ENCODE measurements at places on chromosomes 1 and 21.

- DNase-seq: no peak
These were observed 9.1 kb upstream of the IER5 start for GRCh38 chr1:181079382-181079781.

GRCh38 chr1:226236826-226237225 lies 13.4 kb downstream of the MIXL1 start:
- no peak for DNase-seq

- DNase-seq: no peak
These were observed at the start of gene TINAGL1 for GRCh38 chr1:31576201-31576669. Gene TINAGL1 (plus strand): TSS chr1:31576515. CDS start chr1:31577149, 634 bp downstream.

- DNase-seq: no peak
These were observed 2.8 kb upstream of the ZNF678 start for GRCh38 chr1:227560393-227561173.

GRCh38 chr1:225318706-225319575 lies 108.9 kb downstream of the LBR start:
- peak; percentile 29 for DNase-seq

DNA sequence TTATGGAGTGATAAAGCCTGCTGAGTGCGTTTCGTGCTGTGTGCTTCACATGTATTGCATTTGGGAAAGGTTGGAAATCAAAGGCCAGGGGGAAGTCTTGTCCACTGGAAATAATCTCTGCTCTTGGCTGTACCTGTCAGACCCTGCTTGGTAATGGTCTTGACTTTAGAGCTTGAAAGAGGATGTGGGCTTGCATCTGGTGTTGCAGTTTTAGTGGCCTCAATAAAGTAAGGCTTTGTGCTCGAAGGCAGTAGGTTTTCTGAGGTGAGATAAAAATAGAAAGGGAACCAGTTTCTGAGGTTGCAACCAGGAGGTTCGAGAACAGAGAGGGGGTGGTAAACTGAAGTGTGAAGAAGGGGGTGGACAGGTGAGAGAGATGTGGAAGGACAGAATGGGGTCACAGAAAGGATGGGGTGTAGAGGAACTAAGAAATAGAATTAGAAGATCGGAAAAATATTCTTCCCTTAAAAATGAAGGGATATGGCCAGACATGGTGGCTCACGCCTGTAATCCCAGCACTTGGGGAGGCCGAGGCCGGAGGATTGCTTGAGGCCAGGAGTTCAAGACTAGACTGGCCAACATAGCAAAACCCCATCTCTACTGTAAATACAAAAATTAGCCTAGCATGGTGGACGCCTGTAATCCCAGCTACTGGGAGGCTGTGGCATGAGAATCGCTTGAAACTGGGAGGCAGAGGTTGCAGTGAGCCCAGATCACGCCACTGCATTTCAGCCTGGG lies 1.5 kb downstream of the S100PBP start:
- DNase-seq: no peak

DNA sequence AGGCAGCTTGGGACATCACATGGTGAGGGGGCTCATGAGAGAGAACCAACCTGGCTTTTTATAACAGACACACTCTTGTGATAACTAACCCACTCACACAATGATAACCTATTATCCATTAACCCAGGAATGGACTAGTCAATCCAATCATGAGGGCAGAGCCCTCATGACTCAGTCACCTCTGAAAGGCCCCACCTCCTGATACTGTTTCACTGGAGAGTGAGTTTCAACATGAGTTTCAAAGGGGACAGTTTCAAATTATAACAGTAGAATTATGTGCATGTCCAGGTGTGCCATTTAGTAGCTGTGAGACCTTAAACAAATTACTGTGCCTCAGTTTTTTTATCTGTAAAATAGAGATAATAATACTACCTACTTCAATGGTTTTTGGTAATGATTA lies 47.6 kb upstream of the PPP2R5A start:
- no peak for DNase-seq

- no peak for DNase-seq
These were observed 171.9 kb upstream of the AJAP1 start for GRCh38 chr1:4482526-4482925.

DNA sequence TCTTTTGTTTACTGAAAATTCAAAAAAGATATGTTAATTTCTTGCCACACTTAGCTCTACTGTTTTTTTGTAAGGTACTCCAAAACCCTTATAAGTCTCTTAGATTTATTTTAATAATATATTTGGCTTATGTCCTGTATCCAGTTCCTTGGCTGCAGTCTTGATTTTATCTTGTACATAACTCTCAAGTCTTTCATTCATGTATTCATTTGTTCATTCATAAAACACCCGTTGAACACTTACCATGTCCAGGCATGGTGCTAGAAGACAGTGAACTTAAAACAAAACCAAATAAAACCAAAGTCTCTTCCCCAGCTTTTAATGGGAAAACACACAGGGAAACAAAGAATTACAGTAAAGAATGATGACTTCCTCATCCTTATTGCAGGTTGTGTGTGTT lies 215.8 kb downstream of the FGGY start:
- no peak for DNase-seq

GRCh38 chr1:2987773-2988172 lies 33.5 kb upstream of the ACTRT2 start:
- no peak for DNase-seq

GRCh38 chr1:223037845-223038244 lies 105.2 kb downstream of the TLR5 start:
- no peak for DNase-seq

GRCh38 chr1:194865383-194865782 lies 1679.0 kb upstream of the B3GALT2 start:
- no peak for DNase-seq

DNA sequence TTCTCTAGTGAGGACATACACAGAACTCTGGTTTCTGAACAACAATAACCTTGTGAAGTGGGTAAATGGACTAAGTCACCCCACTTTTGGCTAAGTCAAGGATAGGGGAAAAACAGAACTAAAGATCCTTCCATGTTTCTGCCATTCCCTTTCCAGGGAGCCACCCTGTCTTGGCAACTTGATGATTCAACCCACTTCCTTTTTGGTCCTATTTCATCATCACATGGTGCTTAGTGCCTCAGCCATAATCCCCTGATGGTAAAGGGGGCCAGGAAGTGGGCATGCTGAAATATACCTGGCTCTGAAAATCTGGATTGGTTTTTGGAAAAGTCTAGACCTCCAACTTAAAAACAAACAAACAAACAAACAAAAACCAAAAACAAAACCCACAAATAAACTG lies 206.4 kb upstream of the FOXD3 start:
- no peak for DNase-seq

DNA sequence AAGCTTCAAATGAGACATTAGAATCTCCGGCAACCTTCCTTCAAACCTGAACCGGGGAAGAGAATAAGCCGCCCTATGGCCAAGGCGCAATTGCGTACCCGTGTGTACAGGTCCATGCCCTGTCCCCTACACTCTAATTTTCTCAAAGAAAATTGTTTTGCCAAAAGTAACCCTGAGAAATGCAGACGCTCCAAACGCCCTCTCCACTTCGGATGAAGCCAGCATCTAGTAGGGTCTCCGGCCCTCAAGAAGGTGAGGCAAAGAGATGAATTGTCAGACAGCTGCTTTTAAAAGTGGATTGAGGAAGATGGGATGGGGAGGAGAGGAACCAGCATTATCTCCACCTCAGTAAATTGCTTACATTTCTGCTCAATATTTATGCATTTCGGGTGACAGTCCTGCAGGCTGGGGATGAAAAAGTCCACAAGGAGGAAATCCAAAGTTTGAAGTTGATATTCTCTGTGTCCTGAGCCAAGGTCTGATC lies 630 bp upstream of the LHX9 start:
- no peak for DNase-seq

DNA sequence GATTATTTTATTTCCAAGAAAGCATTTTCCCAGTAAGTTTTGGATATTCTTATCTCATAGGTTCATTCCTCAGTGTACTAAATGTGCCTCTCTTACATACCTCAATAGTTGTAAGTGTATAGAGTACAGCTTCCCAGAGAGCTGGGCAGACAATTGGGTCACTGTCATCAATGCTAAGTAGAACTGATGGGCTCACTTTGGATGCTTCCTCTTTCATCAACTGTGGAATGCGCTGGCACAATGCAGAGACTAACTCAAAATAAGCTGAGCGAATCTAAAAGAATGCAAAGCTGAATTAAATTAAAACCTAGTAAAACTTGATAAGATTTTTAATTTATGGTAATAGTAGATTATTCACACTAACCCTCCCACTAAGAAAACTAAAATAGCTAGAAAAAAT lies 21.5 kb downstream of the LTN1 start:
- DNase-seq: no peak

GRCh38 chr1:199151634-199152425 lies 513.0 kb downstream of the PTPRC start:
- DNase-seq: no peak

- no peak for DNase-seq
These were observed 28.5 kb downstream of the TNN start for GRCh38 chr1:175095978-175096607.

DNA sequence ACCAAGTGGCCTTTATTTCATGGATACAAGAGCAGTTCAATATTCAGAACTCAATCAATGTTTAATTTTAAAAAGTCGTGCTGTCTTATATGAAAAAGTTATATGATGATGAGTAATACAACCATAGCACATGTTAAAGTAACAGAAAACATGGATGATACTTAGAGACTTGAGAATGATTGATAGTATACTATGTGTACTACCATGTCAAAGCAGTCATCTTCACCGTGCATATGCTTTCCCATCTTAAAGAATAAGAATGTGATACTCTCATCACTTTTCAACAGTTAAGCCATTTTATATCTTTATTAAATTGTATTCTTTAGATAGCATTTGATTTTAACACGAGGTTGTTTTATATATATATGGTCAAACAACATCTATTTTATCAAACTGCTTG lies 535.9 kb upstream of the ADAMTS5 start:
- DNase-seq: no peak

DNA sequence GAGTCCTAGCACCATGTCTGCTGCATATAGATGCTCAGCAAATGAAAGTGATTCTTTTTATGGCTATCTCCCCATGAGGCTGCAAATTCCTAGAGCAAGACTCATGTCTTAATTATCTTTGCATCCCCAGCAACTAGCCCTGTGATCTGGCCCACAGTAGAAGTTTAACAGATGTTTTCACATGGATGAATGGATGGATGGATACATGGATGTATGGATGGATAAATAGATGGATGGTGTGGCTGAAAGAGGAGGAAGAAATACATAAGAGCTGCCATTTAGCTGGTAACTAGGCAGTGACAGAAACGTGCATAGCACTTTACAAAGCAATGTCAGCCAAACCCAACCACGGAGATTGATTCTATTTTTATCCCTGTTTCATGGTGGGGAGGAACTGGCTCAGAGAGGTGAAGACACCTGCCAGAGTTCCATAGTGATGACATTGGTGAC lies 32.7 kb upstream of the ZBTB40 start:
- no peak for DNase-seq

DNA sequence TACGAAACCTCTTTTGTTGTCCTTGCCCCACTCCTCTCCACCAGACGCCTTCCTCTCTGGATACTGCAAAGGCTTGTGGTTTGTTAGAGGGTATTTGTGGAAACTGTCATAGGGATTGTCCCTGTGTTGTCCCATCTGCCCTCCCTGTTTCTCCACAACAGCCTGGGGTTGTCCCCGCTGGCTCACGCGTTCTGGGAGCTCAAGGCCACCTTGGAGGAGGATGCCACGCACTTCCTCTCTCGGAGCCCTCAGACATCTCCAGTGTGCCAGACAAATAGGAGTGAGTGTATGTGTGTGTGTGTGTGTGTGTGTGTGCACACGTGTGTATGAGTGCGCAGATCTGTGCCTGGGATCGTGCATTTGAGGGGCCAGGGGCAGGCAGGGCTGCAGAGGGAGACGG lies 37.6 kb upstream of the IL19 start:
- no peak for DNase-seq

DNA sequence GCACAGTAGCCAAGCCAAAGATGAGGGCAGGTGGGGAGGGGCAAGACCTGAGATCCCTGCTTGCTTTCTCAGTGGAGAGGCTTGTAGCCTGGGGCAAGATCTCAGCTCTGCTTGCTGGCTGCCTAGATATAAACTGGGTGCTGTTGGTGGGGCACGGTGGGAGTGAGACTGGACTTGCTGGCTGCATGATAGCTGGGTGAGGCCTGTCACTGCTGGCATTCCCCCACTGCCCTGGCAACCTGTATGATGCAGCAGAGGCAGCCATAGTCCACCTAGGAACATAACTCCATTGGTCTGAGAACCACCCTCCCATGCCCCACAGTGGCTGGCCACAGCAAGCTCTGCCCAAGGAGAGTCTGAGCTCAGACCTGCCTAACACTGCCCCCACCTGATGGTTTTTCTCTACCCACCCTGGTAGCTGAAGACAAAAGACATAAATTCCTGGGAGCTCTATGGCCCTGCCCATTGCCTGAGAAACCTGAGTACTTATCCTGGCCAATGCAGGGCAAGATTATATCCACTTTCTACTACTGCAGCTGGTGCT lies 261.9 kb upstream of the DEPDC1 start:
- DNase-seq: no peak

GRCh38 chr21:37686991-37687810 lies 229.1 kb downstream of the KCNJ6 start:
- no peak for DNase-seq

DNA sequence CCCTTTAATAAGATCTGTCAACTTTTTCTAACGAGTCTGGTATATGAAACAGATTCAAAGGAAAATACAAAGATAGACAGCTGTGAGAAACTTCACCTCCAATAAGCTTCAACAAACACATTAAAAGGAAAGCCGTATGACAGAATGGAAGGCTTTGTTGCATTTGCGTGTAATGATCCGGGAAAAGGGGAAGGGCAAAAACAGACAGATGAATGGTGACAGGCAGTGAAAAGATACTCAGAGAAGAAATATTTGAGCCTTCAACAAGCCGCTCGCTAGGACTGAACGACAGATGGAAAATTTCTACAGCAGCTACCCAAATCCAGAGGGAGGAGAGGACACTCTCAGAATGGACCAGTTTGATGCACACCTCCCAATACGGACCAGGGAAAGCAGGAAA lies 14.9 kb downstream of the COPA start:
- no peak for DNase-seq

GRCh38 chr1:29255134-29255666 lies 18.9 kb downstream of the PTPRU start:
- DNase-seq: no peak

GRCh38 chr1:236480758-236481436 lies 42.9 kb upstream of the LGALS8 start:
- no peak for DNase-seq

- no peak for DNase-seq
These were observed 188.1 kb upstream of the KIAA0040 start for GRCh38 chr1:175380521-175381300.

GRCh38 chr1:77796695-77797405 lies 17.4 kb downstream of the MIGA1 start:
- DNase-seq: no peak

- DNase-seq: no peak
These were observed 25.5 kb upstream of the MTMR11 start for GRCh38 chr1:149962039-149962647.

DNA sequence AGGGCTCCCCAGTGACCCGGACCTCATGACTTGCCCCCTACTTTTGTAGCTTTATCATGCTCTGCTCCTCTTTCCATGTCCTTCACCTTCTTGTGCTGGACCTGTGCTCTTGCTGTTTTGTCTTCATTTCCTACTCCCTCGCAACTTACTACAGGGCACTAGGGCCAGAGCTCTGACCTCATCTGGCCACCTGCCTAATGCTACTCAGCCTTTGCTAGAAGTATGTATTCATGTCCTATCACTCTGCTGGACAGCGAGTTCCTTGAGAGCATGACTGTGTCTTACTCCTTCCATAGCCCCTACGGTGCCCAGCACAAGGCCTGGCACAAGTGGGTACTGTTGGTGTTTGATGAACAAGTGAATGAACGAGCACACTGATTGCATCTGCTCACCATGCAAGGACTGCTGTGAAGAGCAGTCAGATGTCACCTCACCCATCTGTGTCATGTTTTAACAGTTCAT lies 1.9 kb downstream of the MTFR1L start:
- no peak for DNase-seq

Data from T-helper 2 cell (primary cell).